ENCODE measurements at places on chromosomes 3 and 15. TPM values are rescaled to one million over a fixed set of nuclear protein-coding genes. Genes with fewer than 3 reads are reported as not detected.

Gene SPTSSB
- total RNA-seq = 8.1 TPM

Gene KIF23
- total RNA-seq = 108 TPM

Gene NEDD4
- total RNA-seq = 48.0 TPM

Gene ANKRD34C
- not detected for total RNA-seq

DNA sequence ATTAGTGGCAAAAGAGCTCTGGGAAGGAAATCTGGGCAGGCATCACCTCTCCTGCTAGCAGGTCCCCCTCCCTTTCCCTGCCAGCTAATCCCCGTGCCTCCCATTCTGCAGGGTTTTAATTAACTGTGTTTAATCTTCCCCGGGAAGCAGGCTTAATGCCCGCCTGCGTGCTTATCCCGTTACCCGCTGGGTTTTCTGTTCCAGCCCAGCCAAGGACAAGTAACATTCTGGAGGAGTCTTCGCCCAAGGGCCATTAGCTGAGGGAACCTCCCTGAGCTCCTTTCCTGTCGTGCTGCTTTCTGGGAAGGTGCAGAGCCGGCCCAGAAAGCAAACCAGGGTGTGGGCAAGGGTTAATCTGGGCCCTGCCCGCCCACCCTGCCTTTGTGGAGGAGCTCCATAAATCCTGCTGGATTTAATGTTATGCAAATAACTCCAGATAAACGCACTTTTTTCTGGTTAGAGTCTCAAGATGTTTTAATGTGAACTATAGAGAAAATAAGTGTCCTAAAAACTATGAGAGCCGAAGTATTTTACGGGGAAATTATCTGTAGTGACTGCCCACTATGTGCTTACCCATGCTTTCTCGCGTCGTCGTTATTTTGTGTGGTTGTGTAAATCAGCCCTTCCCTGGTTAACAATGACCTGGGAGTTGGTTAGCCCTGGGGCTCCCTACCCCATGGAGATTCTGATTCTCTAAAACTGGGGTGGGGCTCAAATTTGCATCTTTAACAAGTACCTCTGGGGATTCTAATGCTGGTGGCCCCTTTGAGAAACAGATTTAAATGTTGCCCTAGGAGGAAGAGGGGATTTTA lies 25.9 kb downstream of the TRIM71 start:
- no peak for DNase-seq

GRCh38 chr3:161126495-161126894 lies 21.3 kb upstream of the B3GALNT1 start:
- no peak for DNase-seq

DNA sequence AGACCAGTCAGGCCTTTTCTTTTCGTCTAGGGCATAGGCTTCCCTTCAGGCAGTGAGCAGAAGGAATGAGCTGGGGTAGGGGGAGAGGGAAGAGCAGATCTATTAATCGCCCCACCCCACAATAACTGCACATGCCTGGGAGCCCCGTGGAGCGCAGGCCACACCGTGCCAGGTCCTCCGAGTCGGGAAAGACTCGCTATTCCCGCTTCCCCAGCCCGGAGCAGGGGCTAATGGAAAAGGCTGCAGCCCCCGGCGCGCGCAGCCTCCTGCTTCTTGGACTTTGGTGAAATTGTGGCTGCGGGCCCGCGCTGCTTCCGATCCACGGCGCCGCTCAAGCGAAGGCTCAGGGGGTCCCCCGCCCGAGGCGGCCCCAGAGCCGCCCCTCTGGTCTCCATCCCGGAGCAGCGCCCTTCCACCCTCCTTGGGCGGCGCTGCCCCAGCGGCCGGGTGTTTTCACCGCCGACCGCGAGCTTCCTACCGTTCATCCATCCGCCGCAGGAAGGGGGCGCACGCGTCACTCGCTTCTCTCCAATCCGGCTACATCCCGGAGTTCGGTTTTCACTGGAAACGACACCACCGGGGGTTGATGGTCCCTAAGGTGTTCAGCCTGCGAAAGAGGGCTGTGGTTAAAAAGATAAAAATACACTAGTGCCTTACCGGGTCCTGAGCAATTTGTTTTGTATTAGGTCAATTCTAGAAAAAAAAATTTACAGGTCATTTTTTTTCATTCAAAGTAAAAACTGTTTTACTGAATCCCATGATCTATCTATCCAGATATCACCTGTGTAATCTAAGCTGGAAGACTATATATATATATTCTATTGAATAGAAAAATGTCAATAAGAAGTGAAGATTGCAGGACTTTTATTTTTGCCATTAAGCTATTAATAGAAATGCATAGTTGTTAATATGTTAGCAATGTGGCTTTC lies 4.4 kb upstream of the SYNM start:
- peak; percentile 93 for DNase-seq

GRCh38 chr3:175297216-175297615 lies 438.1 kb downstream of the NAALADL2 start:
- DNase-seq = no peak

- no peak for DNase-seq
These were observed 29.1 kb upstream of the SLC30A4 start for GRCh38 chr15:45551676-45552075.

- DNase-seq = peak; percentile 82
These were observed 4.2 kb downstream of the ACOX2 start for GRCh38 chr3:58532794-58533220.

- DNase-seq = no peak
These were observed 35.6 kb upstream of the AP4E1 start for GRCh38 chr15:50872832-50873426.

All from Calu3 (cell line).